ENCODE measurements at places on chromosomes 6 and 20.

GRCh38 chr20:15711177-15711576, 862.1 kb downstream of the KIF16B start:
- DNase-seq: no peak

GRCh38 chr20:45833883-45834796, 541 bp downstream of the SNX21 start:
- peak; percentile 51 for DNase-seq

DNA sequence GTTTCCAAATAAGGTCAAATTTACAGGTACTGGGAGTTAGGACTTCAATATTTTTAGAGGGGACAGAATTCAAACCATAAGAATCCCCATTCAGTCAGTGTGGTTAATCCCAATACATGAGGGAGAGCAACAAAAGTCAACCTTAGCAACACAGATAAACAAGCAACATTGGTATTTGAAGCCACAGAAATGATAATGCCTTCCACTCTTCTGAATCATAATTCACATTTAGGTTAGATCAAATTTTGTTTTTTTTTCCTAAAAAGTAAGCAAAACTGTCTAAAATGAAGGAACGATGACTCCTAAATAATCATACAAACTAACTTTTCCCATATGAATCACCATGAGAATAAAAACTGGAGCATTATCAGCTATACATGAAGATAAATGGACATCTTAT, 246.0 kb upstream of the TENT5A start:
- no peak for DNase-seq

GRCh38 chr6:18861204-18861603, 474.1 kb downstream of the RNF144B start:
- DNase-seq: no peak

- DNase-seq: no peak
These were observed 68.2 kb downstream of the FAM217A start for GRCh38 chr6:4010689-4011090.

DNA sequence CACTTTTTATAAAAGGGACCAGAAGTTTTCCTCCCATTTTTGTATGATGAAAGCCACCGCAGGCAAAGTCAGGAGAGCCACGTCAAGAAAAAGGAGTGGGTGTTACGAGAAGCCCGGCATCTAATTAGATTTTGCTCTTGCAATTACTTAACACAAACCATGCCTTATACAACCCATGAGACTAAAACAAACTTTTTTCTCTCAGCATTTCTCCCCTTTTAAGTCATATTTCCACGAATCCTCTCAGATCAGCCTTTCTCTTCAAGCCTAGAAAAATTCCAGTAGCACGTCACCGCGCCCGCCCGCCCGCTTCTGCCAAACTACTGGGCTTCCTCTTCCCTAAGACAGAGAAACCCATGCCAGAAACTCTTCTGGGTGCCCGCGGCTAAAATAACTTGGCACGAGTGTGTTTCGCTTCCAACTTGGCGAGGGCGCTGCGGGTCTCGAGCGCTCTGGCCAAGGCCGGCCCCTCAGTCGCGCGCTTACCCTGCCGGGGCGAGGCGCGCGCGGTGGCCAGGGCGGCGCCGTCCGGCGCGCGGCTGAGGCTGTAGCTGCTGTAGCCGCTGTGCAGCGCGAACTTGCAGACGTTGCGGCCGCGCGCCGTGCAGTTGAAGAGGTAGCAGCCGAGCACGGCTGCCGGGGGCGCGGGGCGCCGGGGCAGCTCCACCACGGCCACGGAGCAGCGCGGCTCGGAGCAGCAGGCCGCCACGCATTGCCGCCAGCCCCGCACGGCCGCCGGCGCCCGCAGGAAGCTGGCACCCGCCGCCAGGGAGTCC, 1.0 kb downstream of the LRP11 start:
- peak; percentile 29 for DNase-seq

DNA sequence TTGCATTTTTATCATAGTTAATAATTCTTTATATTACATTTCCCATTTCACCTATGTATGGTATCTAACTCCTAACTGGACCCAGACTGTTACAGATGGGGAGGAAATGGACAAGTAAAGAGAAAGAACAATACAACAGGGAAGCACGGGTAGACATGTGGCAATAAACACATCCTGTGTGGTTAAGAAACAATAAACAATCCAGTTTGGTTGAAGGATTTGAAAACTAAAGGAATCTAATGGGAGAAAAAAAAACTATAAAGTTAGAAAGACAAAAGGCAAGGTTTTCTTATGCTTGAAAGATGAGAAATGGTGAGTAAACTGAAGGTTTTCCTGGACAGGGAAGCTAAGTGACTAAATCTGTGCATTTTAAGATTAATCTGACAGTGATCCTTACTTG, 34.9 kb upstream of the ALDH8A1 start:
- no peak for DNase-seq

GRCh38 chr20:62906209-62906608, 20.1 kb downstream of the DIDO1 start:
- DNase-seq: no peak

DNA sequence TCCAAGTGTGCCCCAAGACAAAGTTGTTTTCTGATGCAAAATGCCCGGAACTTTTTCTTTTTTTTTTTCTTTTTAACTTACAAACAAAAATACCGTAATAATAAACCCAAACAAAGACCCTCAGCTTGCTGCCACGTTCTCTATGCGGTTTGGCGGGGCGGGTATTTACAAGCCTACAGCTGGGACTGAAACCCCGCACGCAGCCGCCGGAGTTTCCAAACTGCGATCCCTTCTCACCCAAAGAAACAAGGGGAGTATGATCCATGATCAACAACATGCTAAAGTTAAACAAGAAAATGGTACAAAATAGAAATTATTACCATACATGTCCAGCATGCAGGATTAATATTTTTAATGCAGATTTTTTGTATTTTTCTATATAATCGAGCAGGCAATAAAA, 2.1 kb downstream of the MAFB start:
- DNase-seq: no peak

- no peak for DNase-seq
These were observed 25.0 kb downstream of the FOXP4 start for GRCh38 chr6:41571021-41571780.

- DNase-seq: no peak
These were observed 774.5 kb downstream of the EYS start for GRCh38 chr6:64932486-64932885.

GRCh38 chr20:61645732-61646131, 393.7 kb downstream of the CDH4 start:
- no peak for DNase-seq

DNA sequence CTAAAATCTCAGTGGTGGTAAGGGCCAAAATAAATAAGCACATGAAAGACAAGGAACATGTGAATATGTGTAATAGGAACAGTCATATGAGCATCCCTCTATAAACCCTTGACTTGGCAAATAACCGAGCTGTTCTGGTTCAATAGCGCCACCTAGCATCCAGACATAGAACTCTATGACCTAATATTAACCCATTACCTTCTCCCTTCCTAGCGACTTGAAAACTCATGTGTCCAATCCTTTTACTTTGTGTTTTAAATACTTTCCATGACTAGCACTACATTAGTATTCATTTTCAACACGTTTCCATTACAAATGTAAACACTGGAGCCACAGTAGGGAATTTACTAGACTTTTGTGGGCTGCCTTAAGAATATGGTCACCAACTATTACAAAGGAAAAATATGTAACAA, 279.7 kb downstream of the UST start:
- no peak for DNase-seq

DNA sequence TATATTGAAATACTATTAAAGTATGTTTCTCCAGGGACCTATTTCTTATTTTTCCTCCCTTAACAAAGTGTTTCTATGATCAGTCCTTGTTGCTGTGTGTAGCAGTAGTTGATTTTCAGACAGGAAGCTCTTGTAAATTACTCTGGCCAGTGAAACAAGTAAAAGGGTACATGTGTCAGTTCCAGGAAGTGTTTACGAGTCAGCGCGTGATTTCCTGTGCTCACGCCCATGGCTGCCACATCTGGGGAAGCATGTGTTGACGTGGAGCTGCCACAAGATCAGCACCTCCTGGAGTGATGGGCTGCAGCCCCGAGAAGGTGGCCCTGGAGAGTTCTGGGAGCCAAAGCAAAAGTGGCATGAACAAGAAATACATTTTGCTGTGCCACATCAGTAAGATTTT, 38.6 kb upstream of the GGTLC1 start:
- peak; percentile 56 for DNase-seq

- no peak for DNase-seq
These were observed 60.1 kb upstream of the ELOVL5 start for GRCh38 chr6:53408826-53409225.

DNA sequence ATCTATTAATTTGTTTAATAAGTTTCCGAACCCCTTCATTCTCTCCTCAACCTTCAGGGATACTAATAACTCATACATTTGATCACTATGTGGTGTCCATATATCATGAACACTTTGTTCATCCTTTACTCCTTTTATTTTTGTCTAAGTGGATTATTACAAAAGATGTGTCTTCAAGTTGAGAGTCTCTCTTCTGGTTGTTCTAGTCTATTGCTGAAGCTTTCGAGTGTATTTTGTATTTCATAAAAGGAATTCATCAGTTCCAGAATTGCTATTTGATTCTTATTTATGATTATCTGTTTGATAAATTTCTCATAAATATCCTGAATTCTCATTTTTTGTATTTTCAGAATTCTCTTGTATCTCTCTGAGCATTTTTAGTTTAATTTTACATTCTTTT, 96.5 kb upstream of the RUNX2 start:
- DNase-seq: no peak

DNA sequence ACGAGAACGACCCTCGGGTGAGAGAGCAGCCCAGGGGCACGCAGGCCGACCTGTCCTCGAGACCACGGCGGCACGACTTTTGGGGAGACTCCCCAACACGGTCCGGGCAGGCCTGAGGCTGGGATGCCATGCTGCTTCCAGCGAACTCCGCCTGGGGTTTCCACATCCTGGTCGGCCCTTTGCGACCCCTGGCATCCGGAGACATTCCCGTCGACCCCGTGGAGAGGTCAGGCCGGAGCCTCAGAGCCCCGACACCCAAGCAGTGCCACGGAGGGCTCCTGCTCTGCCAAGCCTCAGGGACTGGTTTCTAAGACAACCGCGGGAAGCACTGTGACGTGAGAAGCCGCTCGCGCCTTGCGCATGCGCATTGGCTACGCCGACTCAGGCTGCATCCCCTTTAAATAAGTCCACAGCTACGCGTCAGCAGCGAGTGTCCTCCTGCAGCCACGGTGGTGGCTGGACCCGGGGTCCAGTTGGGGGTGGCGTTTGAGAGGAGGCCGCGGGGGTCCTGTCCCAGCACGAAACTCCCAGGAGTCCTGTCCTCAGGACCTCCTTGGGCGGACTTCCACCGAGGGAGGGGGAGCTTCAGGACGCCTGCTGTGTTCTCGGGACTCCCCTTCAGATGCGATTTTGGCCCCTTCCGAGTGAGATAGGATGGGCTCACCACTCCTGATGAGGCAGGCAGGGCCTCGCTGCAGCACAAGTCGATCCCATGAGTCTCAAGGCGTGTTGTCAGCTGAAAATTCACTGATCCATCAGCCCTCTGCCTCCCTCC, 1089.3 kb upstream of the DEFB115 start:
- DNase-seq: peak; percentile 33

DNA sequence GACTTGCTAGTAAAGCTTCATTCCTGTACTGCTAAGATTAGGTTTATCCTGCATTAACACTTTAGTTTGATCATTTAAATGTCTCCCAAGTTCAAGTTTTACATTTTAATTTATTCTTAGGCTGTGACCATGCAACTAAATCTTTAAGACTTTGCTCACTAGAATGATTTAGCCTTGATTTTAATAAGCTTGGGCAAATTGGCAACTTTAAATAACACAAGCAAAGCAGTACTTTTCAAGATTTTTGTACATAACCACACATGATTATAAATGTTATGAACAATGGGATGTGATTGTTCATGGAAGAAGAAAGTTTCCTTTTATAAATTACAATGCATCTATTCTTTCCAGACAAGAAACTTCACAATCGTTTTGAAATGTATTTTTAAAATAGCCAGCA, 948.0 kb upstream of the EPHA7 start:
- no peak for DNase-seq

GRCh38 chr6:109323241-109323640, 59.0 kb downstream of the CD164 start:
- DNase-seq: no peak

DNA sequence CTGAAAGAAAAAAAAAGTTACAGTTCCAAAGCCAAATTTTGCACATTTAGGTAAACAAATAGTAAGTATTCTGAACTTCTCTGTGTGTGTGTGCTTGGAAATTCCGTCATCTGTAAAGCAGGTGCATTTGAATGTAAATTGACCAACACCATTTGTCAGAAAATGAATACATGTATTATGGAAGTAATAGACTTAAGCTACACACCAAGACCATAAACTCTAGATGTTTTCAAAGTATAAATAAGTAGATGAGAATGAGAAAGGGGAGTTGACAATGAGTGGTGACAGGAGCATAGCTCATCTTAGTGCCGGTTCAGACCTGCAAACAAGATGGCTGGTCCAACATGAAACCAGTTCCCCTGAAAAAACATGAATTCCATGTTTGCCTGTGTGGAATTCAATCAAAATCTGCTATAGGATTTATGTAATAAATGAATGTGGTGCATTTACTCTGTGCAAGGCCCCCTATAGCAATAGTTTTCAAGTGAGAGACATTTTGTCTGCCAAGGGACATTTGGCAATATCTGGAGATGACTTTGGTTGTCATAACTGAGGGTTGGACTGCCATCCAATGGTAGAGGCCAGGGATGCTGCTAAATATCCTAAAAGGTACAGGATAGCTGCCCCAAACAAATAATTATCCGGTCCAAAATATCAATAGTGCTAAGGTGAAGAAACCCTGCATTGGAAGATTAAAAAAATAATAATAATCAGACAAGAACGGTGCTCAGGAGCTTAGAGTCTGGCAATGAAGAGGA, 11.0 kb upstream of the FILIP1 start:
- no peak for DNase-seq

- no peak for DNase-seq
These were observed 118.8 kb upstream of the ZNF217 start for GRCh38 chr20:53712212-53712977.

- DNase-seq: no peak
These were observed 22.3 kb upstream of the LAMP5 start for GRCh38 chr20:9492067-9492466.

DNA sequence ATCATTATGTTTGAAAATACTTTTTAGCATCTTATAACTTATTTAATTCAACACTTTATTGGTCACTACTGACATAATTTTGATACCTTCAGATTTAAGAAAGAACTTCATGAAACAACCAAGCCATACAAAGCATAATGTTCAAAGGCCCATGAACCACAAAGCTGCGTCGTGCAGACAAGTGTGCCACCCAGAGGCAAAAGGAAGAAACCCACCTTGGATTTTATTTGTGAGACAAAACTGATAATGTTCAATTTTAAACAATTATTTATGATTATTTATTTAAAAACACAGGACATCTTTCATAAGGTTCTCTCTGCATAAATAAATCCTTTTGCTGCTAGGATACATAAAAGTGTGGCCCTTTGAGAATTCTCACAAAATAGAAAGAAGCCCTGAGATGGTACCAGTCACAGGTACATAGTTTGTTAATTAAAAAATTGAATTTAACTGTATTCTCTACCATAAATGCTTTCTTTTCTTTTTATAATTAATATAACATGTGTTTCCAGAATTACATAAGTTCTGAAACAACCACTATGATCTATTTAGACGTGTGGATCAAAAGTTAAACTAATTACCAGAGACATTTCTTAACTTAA, 143.7 kb downstream of the RALGAPA2 start:
- DNase-seq: no peak

GRCh38 chr6:138404666-138405337, 779 bp downstream of the HEBP2 start:
- DNase-seq: peak; percentile 3
